Activated naive CD8-positive, alpha-beta T cell treated with anti-CD3 and anti-CD28 coated beads for 36 hours (primary cell): ENCODE measurements at places on chromosomes 6 and 20.
A peak's percentile ranks its signal among the peaks of the same experiment; 100 is the strongest.

DNA sequence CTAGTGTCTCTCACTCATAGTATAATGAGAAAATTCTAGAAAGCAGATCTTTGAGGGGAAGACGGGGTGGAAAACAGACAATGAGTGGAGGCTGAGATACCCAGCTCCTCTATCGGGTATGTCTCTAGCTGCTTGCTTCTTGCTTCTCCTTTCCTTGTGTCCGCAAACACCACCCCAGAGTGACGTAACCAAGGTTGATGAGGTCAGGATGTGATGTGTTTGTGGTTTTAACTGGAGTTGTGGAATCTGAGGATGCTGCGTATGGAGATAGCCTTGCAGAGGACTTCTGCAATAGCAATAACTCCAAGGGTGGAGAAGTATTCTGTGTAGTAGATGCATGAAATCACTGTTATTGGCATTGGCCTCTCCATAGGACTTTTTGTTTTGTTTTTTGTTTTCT is 132.7 kb upstream of the IFNGR1 start:
- no peak for DNase-seq

DNA sequence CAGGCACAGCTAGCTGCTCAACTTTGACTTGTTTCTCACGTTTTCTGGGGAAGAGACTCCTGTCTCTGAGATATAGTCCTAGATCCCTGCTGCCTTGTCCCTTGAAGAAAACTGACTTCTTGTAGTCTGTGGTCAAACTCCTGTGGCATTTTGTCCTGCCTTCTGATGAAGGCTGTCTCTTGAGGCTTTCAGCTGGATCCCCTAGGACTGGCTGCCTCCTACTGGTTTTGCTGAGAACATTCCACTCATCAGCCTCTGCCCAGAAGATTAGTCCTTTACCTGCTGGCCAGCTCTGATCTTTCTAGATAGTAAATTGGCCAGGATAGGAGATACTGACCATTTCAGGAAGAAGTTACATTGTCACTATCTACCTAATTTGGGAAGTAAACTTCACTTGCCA is 71.9 kb upstream of the CNR1 start:
- no peak for DNase-seq

DNA sequence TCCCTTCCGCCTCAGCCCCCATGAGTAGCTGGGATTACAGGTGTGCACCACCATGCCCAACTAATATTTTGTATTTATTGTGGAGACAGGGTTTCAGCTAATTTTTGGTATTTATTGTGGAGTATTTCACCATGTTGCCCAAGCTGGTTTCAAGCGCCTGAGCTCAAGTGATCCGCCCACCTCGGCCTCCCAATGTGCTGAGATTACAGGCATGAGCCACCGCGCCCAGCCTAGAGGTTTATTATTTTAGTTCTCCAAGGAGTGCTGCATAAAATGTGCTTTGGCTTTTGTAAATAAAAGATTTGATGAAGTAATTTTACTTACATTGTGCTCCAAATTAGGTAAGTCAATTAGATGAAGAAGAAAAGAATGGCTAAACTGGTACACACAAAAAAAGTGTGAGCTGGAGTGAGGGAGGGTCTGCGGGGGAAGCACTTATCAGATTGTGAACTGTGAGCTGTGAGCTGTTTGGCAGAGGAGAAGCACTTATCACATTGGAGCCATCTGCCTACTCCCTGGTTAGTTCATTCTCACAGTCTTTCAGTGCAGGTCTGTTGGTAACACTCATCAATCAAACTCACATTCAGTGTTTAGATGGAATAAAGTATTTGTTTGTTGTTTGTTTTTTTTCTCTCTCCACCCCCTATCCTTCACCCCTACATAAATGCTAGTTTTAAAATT is 398.0 kb downstream of the EPHA7 start:
- no peak for DNase-seq

- DNase-seq = no peak
These were observed 29.2 kb downstream of the GFRA4 start for GRCh38 chr20:3633913-3634478.

GRCh38 chr6:7907159-7907558 is 3.4 kb downstream of the TXNDC5 start:
- no peak for DNase-seq

GRCh38 chr6:13048113-13048512 is 280.2 kb downstream of the TBC1D7 start:
- DNase-seq = no peak

- no peak for DNase-seq
These were observed 336.2 kb downstream of the FOXA2 start for GRCh38 chr20:22248051-22248667.

- no peak for DNase-seq
These were observed 9.0 kb upstream of the HDAC2 start for GRCh38 chr6:113979937-113980336.

DNA sequence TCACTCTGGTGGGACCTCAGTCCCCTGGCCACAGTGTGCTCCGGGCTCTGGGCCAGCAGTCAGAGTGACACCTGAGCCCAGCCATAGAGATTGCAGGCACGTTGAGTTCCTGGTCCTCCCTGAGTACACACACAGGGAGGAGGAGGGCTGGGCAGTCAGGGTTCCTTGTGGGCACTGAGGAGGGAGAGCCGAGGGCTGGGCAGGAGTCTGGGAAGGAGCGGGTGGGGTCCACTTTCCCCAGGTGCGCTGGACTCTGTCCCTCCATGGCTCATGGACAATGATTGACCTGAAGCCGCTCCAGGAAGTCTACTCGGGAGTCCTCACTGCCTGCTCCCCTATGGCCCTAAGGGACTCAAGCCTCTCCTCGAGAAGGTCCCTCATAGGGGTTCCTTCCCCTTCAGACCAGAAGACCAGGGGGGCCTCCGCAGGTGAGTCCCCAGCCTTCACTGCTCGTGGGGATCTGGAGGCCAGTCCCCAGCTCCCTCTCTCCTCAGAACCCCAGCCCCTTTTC is 1.1 kb downstream of the SLC44A4 start:
- no peak for DNase-seq

DNA sequence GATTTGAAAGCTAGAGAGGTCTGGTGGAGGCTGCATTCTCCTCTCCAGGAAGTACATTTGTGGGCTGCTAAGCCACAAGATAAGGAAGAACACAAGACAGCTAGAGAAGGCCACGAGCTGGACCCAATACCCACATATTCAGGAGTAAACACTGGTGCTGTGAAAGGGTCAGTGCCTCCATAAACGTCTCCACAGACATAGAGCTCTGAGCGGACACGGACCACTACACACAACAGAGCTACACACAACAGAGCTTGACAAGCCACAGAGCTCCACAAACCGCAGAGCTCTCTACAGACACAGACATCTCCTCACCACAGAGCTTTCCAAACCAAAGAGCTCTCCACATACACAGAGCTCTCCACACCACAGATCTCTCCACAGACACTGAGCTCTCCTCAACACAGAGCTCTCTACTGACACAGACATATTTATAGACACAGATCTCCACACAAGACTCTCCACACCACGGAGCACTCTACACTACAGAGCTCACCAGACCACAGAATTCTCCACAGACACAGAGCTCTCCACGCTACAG is 51.9 kb downstream of the ERMARD start:
- DNase-seq = no peak

GRCh38 chr20:58546756-58547622 is 31.8 kb upstream of the APCDD1L start:
- DNase-seq = no peak

- no peak for DNase-seq
These were observed 1.5 kb downstream of the PRRT1 start for GRCh38 chr6:32149932-32150870.

GRCh38 chr6:109383438-109383940 is 1.2 kb upstream of the CD164 start:
- no peak for DNase-seq

DNA sequence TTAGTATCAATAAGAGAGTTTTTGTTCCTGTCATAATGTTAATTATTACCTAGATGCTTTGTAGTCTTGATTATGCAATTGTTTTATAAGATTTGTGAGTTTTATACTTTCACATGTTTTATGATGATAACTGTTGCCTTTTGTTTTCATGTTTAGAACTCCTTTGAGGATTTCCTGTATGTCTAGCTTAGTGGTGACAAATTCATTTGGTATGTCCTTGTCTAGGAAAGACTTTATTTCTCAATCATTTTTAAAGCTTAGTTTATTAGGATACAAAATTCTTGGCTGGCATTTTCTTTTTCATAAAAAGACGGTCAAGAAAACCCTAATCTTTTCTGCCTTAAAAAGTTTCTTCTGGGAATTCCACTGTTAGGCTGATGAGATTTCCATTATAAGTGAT is 849.9 kb upstream of the EYS start:
- DNase-seq = no peak

DNA sequence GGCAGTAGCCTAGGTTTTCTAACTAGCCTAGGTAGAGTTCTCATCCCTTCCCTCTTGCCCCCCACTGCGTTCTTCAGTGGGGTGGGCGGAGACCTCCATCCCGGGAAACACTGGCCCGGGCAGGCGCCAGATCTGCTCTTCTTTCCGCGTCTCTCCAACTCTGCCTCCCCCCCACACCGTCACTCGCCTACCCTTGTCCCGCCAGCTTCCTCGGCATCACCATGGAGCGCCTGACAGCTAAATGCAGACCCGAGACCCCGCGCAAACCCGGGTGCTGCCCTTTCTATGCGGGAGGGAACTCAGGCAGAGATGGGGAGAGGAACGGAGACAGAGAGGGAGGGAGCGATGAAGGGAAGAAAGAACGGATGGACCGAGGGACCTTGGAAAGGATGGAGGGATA is 1494.8 kb upstream of the DEFB115 start:
- DNase-seq = no peak

GRCh38 chr20:33677991-33678702 is 3.9 kb upstream of the NECAB3 start:
- DNase-seq = no peak

- DNase-seq = no peak
These were observed 10.3 kb upstream of the TCP11 start for GRCh38 chr6:35151466-35151865.

DNA sequence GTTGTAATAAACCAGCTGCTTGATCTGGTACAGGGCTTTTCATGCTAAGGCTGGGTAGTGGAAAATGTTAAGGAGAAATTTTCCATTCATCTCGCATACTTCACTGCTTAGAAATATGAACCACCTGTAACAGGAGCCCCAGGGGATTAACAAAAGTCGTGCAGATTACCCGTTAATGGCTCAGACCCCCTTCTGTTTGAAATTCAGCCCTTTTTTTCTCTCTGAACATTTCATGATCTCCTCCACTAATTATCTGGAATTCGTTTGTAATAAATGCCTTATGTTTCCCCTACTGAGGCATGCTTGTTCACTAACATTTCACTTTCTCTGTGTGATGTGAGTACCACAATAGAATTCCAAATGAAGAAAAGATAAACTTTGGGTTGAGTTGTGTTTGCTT is 336.4 kb upstream of the HSF2 start:
- no peak for DNase-seq

- no peak for DNase-seq
These were observed 112.0 kb downstream of the FYN start for GRCh38 chr6:111761212-111761611.

GRCh38 chr6:155493694-155494143 is 38.1 kb upstream of the NOX3 start:
- DNase-seq = no peak

DNA sequence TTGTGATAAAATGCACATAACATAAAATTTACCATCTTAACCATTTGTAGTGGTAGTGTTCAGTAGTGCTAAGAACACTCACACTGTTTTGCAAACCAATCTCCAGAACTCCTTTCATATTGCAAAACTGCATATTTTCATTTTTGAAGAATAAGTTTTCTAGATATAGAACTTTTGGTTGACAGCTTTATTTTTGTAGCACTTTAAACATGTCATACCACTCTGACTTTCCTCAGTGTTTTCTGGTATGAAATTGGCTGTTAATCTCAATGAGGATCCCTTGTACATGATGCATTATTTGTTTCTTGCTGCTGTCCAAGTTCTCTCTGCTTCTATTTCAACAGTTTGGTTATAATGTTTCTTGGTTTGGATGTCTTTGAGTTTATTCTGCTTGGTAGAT is 45.1 kb upstream of the MICB start:
- DNase-seq = no peak

DNA sequence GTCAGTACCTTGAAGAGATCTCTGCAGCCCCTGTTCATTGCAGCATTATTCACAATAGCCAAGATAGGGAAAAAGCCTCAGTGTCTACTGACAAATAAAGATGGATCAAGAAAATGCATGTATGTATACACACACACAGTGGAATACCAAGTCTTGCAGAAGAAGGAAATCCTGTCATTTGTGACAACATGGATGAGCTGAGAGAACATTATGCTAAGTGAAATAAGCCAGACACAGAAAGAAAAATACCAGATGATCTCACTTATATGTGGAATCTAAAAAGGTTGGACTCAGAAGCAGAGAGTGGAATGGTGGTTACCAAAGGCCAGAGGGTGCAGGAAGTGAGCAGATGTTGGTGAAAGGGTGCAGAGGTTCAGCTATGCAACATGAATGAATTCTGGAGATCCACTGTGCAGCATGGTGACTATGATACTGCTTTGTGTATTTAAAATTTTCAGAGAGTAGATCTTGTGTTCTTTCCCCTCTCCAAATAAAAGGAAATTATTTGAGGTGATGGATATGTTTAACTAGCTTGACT is 11.0 kb upstream of the SLC22A1 start:
- no peak for DNase-seq

GRCh38 chr20:43752561-43753301 is 25.9 kb upstream of the GTSF1L start:
- peak; percentile 63 for DNase-seq

DNA sequence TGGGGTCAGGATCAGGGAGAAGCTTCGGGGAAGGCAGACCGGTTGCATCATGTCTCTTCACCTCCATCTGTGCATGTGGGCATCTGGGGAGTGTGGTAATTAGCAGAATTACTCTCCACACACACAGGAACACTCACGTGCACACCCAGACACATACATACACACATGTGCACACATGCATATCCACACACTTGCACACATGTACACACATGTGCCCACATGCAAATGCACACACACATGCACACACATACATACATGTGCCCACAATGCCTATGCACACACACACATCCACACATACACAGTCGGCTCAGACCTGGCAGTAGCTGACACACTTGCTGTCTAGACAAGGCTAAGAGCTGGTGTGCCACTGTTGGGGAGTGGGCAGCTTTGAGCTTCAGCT is 212.3 kb upstream of the PMEPA1 start:
- no peak for DNase-seq

DNA sequence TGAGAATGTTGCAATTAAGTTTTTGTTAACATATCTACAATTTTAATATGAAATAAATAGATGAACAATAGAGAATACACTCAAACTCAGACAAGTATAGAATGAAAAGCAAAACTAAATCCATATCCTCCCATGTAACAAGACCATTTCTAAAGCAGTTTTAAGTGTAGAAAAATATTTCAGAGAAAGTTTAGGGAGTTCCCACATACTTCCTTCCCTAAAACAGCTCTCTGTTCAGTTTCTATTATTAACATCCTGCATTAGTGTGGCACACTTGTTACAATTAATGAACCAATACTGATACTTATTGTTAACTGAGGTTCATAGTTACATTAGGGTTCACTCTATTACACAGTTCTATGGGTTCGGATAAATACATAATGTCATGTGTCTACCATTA is 38.4 kb downstream of the HLA-DRB5 start:
- DNase-seq = no peak
